ENCODE measurements at places on chromosomes 4 and X.

GRCh38 chr4:173509036-173510001 is 20.7 kb downstream of the HAND2 start:
- no peak for DNase-seq

GRCh38 chr4:14701896-14702295 is 300.4 kb upstream of the CPEB2 start:
- DNase-seq = no peak

DNA sequence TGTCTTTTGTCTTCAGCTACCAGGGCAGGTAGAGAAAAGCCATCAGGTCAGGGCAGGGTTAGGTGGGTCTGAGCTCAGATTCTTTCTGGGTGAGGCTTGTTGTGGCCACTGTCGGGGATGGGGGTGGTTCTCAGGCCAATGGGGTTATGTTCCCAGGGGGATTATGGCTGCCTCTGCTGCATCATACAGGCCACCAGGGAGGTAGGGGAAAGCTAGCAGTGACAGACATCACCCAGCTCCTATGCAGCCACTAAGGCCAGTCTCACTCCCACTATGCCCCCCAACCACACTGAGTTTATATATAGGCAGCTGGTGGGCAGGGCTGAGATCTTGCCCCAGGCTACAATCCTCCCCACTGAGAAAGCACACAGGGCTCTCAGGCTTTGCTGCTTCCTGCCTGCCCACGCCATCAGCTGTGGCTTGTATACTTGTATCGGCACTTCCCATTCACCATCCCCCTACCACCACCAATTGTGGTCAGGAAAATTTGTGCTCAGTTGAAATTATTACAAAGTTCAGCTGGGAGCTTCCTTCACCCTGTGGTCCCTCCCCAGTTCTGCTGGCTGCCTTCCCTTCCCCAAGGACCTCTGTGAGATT is 72.6 kb upstream of the PTPN13 start:
- no peak for DNase-seq

DNA sequence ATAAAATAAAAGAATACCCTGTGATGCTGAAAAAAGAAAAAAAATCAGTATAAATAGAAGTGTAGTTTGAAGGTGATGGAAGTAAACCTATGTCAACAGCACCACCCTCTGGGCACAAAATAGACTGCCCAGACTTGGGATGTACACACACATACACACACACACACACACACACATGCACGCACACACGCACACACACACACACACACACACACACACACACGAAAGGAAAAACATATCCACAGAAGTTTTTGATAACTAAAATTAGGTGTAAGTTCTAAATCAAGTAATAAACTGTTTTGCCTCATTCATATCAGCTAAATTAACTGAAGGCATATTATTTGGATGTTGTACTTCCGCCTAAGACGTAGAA is 40.5 kb downstream of the ANXA5 start:
- DNase-seq = no peak

GRCh38 chrX:129798456-129798855 is 18.7 kb downstream of the SASH3 start:
- no peak for DNase-seq

- DNase-seq = no peak
These were observed 29.9 kb downstream of the C4orf51 start for GRCh38 chr4:145709843-145710242.

DNA sequence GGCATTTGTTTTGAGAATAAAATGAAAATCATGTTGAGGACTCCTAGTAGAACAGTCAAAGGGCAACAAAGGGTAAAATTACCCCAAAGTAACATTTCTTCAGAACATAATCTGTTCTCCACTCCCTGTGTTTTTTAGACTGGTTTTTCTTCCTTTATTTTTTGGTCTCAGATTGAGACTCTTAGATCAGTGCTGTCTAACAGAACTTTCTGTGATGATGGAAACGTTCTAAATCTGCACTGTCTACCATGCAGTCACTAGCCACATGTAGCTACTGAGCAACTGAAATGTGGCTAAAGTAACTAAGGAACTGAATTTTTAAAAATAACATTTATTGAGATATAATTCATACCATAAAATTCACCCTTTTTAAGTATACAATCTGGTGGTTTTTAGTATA is 19.8 kb downstream of the CASK start:
- no peak for DNase-seq

DNA sequence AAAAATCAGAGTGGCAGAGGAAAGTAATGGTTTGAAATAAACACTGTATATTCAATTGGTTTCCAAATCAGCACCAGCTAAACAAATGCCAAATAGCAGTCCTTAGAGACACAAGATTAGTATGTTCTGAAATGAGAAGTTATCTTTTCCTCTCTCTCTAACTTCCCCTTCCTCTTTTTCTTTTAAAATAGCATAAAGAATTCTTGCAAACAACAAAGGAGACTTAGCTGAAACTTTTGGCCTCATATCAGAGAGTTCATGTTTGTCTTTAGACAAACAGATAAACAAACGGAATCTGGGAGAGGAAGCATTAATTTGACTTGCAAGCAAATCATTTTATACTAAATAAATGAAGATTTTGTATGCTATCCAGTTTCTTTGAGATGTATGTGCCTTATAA is 399.0 kb downstream of the GBA3 start:
- no peak for DNase-seq

DNA sequence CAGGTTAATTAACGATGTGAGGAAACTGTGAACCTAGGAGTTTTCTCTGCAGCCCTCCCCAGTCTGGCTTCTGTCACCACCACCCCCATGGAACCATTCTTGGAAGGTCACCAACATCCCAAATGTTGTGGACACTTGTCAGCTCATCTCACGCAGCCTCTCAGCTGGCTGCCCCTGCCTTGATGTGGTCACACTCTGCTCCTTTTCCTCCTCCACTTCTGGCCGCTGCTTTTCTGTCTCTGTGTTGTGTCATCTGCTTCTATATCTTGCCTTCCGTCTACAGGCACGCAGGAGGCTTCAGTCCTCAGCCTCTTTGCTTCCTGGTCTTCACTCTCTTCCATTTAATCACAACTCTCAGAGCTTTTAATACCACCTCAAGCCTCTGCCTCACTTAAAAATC is 371.5 kb upstream of the SLIT2 start:
- DNase-seq = no peak

- DNase-seq = no peak
These were observed 41.2 kb downstream of the ANXA5 start for GRCh38 chr4:121655320-121656268.
